ENCODE measurements at places on chromosomes 2 and 18. TPM values are rescaled to one million over a fixed set of nuclear protein-coding genes. Genes with fewer than 3 reads are reported as not detected.

Gene GATA6
- total RNA-seq, result 5.7 TPM

Gene GPBAR1
- 19.7 TPM for total RNA-seq

Gene ALKAL2
- total RNA-seq, result 5.3 TPM

Gene IL1R2
- total RNA-seq, result 8.4 TPM

Gene INHA
- total RNA-seq, result 0.66 TPM

Gene NDUFS1
- total RNA-seq, result 69.3 TPM

Gene IFIH1
- total RNA-seq, result 16.5 TPM

Gene GTF2A1L
- 1.1 TPM for total RNA-seq

Gene ALLC
- not detected for total RNA-seq

Gene CD8B2
- not detected for total RNA-seq

Gene ZNF385B
- total RNA-seq, result 2.8 TPM

Gene IL1B
- total RNA-seq, result not detected

Gene RAX
- total RNA-seq, result not detected

Gene ALK
- total RNA-seq, result 0.85 TPM

Gene CYP27C1
- total RNA-seq, result 0.38 TPM

Gene LIMS2
- total RNA-seq, result 8.5 TPM

Gene CNGA3
- total RNA-seq, result not detected

Gene ANKRD23
- total RNA-seq, result 4.3 TPM

Gene ANKRD30BL
- total RNA-seq, result not detected

Gene ACMSD
- total RNA-seq, result not detected

Gene TCF23
- total RNA-seq, result under 0.01 TPM

Gene C2orf66
- total RNA-seq, result 0.68 TPM

Gene CYP26B1
- 27.9 TPM for total RNA-seq

Gene PAX8
- total RNA-seq, result 2.8 TPM

Gene INPP4A
- 21.4 TPM for total RNA-seq

Gene DSG1
- total RNA-seq, result not detected

Measured in subcutaneous adipose tissue (tissue), 4 donors.